ENCODE measurements at places on chromosomes 6 and 20.

DNA sequence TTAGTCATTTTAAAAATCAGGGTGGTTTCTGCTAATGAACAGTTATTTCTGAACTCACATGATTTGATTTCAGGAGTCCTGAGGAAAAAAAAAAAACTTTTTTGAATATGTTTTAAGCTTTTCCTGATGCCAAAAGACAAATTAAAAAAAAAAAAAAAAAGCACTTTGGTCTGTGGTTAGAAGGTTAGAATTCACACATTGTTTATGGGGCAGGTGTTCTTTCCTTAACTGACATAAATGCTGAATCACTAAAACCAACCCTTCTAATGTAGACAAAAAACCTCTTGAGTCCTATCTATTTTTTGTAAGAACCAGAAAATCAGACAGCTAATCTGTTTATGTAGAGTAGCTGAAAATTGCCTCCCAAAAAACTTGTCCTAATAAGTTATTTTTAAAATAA is 20.4 kb downstream of the THEMIS start:
- DNase-seq: no peak

DNA sequence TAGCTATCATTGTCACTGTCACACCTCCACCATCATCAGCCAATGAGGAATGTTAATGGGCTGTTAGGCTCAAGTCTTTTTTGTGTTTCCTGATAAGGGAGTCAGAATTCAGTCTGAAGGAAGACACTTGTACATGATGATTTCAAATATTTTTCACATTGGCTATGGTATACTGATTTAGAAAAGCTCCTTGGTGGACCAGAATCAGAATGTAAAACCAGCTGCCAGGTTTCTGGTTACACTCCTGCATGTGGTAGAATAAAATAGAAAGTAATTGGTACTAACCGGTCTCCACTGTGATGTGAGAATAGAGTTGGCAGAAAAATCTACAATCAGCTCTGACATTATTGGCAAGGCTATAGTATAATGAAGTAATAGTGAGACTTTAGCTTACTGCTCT is 10.7 kb downstream of the COL9A1 start:
- no peak for DNase-seq

- no peak for DNase-seq
Measured at GRCh38 chr6:79404261-79404660, 133.0 kb downstream of the LCA5 start.

DNA sequence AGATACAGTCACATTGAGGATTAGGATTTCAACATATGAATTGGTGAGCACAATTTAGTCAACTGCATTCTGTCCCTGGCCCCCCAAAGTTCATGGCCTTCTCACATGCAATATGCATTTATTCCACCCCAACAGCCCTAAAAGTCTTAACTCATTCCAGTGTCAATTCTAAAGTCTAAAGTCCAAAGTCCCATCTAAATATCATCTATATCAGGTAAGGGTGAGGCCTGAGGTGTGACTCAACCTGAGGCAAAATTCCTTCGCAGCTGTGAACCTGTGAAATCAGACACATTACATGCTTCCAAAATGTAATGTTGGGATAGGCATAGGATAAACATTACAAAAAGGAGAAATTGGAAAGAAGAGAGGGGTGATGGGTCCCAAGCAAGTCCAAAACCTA is 27.8 kb downstream of the CLIC5 start:
- no peak for DNase-seq

DNA sequence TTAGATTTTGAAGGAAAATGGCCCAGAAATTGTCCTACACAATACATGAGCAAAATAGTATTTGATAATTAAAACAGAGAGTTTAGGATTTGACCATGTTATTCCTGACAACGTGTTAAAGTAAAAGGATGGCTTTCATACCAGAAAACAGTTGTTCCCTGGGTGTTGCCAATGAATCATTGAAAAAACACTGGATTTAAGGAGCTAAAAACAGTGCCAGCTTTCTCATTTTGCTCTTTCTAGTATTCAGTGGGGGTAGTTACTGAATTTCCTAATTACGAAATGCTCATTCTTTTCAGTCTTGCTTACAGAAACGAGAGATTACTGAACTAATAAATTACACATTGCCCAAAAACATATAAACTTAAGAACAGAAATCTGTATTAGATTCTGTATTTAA is 26.6 kb upstream of the SNAP91 start:
- DNase-seq: no peak

DNA sequence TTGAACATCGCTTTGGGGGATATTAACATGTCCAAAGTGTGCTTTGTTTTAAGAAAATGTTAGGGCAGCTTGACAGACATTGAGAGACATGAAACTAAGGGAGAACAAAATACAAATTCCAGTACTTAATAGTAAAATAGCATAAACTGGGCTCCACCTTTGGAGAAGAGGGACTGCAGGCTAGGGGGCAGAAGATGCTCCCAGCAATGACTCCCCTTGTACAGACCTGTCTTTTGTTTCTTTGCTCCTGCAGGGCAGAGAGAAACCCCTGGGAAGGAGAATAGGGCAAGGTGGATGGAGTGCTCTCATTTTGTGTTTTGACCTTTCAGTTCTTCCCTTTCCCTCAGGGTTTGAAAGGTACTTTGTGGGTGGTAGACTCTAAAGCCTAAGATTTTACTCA is 115.6 kb upstream of the PLCB4 start:
- DNase-seq: no peak
